T-helper 9 cell (primary cell): ENCODE measurements at places on chromosomes 3 and 15.

- no peak for DNase-seq
These were observed 236.7 kb downstream of the ADAMTS17 start for GRCh38 chr15:100105101-100105500.

DNA sequence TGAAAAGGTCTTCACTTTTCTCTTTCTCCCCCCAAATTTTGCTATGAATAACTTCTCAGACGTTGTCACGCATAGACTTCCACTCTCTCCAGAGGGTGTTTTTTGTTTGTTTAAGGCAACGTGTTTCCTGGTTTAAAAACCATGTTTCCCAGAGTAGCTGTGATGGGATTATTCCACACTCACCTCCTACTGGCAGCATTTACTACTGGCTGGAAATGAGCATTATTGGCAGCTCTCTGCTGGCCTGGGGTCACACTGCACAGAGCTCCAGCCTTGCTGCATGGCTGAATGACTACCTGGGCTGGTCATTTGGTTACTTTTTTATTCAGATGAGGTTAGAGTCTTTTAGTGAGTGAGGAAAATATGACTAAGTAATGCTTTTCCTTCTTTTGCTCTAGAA, 65.2 kb downstream of the RARB start:
- no peak for DNase-seq

GRCh38 chr3:184694716-184695115, 17.1 kb downstream of the MAGEF1 start:
- no peak for DNase-seq

- no peak for DNase-seq
These were observed 714.8 kb downstream of the FHIT start for GRCh38 chr3:60536420-60536819.

DNA sequence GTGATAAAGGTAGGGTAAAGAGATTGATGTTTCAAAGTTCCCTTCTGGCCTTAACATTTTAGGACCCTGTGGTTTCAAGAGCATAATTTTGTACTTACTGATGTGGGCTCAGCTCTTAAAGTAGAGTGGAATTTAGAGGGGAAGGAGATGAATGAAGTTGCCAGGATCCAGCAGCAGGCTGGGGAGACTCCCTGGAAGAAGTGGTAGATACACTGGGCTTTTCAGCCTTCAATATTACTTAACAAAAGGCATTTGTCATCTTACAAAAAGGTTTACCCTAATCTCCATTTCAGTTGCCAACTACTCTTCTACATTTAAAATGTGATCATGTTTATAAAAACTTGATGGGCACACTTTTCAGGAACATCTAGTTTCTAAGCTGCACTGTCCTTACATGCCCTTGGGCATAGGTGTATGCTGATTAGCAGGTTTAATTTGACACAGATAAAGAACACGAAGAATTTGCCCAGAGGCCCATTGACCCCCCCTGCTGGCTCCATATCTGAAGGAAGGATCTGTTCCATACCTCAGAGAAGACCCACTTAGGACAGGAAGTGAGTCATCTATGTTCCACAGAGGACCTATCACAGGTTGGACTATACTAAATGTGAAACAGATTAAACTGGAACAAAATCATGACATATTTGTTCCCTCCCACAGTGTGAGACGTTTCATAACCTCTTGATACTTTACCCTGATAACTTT, 93.0 kb upstream of the LPP start:
- DNase-seq, result peak; percentile 28

DNA sequence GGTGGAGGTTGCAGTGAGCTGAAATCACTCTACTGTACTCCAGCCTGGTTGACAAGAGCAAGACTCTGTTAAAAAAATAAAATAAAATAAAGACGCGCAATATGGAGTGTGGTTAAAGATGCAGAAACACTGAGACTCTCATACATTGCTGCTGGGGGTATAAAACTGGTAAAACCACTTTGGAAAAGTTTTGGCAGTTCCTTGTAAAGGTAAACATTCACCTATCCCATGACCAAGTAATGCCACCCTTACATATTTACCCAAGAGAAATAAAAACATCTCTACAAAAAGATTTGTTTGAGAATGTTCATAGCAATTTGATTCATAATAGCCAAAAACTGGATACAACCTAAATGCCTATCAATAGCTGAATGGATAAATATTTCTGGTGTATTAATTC, 398.5 kb downstream of the PDCD6IP start:
- DNase-seq, result no peak

GRCh38 chr3:13565581-13566452, 16.9 kb downstream of the FBLN2 start:
- no peak for DNase-seq

DNA sequence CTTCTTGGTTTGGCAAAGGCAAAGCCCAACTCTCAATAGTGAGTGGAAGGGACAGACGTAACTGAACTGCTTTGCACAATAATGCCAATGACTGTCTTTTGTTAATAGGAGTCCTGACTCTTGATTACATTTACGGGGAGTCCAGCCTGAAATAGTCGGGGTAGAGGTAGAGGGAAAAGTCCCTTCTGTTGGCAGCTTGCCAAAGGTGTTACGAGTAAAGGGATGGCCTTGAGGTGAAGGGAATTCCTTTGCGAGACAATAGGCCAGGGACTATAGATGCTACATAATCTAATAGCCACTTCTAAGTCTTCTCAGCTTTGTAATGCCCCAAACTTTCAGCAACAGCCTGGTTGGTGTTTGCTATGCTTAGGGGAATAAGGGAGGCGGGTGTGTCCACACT, 2.2 kb upstream of the SENP2 start:
- DNase-seq, result no peak

DNA sequence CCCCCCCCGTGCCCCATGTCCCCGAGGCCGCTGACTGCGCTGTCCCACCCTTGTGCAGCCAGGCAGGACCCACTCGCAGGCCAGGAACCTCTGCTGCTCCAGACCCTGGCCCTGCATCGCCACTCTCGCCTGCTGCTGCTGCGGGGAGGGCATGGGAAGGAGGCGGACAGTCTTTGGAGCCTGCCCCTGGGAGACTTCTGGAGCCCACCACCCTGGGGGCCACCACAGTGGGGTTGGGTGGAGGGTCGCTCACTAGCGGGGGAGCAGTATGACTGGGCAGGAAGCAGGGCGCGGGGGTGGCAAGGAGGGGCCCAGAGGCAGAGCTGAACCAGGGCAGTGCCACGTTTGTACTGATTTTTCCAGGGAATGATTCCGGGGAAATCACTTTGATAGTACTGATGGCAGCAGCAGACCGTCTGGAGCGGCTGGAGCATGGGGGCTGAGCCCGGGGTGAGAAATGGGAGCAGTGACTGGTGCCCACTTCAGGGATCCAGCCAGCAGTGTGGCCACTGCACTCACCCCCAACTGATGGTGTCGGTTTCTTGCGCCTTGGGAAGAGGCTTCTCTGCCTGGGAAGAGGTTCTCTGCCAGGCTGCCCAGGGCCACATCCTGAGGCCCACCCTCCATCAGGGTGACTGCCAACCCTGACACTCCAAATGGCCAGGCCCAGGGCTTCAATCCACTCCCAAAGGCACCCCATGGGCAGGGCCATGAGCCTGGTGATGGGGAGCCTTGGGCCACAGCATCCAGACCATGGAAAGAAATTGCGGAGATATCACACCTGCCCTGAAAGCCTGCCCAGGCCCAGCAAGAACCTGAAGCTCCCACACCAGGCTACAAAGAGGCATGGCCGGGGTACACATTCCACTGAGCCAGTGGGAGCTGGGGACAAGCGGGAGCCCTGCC, 53.7 kb downstream of the LSAMP start:
- no peak for DNase-seq

DNA sequence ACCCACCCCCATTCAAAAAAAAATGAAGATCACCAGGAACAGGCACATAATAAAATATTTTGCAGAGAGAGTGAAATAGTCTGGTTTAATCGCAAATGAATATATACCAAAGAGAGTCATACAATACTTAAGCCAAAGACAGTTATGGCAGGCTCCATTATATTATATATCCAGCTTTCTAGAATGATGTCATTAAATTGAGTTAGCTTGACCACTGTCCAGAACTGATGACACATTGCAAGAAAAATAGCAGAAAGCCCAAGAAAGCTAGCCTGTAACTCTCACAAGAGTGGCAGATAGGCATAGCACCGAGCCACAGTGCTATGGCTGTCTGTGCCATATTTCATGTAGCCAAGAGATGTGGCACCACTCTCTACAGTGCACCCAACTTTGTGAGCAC, 231.9 kb upstream of the SEMA6D start:
- DNase-seq, result no peak
